ENCODE measurements at places on chromosomes 7 and 10. TPM values are rescaled to one million over a fixed set of nuclear protein-coding genes. Genes with fewer than 3 reads are reported as not detected.

ASIC3 gene
- 3.4 TPM for total RNA-seq

FGFBP3 gene
- 0.81 TPM for total RNA-seq

DMBT1 gene
- total RNA-seq = not detected

GNG11 gene
- 29.1 TPM for total RNA-seq

HTR5A gene
- not detected for total RNA-seq

PCLO gene
- total RNA-seq = 3.0 TPM

TACC2 gene
- 290 TPM for total RNA-seq

MAT1A gene
- total RNA-seq = not detected

LRGUK gene
- total RNA-seq = 0.28 TPM

OR6V1 gene
- not detected for total RNA-seq

CALCR gene
- total RNA-seq = not detected

PTN gene
- 13.6 TPM for total RNA-seq

STEAP4 gene
- 19.0 TPM for total RNA-seq

HMX2 gene
- not detected for total RNA-seq

All from heart left ventricle (tissue), 16 donors.